Hematopoietic multipotent progenitor cell treated with erythropoietin and hydrocortisone succinate and interleukin-3 and kit ligand, for 15 days (in vitro differentiated cells): ENCODE measurements at places on chromosomes 6 and 20.

DNA sequence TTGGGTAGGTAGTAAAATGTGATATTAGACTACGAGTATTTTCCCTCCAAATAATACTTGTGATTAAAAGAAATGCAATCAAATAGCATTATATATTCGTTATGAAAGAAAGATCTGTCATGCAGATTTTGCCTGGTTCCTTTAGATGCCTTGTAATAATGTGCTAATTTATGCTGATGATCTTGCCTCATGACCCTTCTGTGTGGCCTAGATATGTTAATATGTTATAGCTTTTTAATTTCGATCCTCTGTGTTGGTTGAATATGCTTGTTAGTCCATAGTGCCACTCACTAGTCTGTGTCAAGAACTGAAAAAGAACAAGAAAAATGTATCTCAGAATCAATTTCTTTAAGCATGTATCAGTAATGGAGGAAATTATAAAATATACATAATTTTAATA lies 31.9 kb downstream of the CDKAL1 start:
- DNase-seq: no peak

- no peak for DNase-seq
Observed at GRCh38 chr6:131924881-131925474, 26.2 kb downstream of the CCN2 start.

- no peak for DNase-seq
Observed at GRCh38 chr6:123744840-123745239, 58.8 kb upstream of the NKAIN2 start.

DNA sequence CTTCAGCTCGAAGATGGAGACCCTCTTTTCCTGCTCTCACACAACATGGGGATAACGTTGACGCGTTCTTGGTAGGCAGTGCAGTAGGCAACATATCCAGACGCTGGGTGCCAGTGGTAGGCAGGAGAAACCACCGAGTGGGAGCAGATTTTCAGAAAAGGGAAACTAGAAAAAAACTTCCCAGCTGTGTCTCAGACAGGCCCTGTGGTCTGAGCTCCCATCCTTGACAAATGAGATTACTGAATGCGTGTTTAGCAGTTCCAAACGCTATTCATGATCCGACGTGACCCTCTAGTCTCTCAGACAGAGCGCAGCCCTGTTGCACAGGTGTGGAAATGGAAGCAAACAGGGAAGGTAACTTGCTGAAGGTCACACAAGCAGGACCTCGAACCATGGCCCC lies 83.9 kb upstream of the DUSP22 start:
- no peak for DNase-seq

DNA sequence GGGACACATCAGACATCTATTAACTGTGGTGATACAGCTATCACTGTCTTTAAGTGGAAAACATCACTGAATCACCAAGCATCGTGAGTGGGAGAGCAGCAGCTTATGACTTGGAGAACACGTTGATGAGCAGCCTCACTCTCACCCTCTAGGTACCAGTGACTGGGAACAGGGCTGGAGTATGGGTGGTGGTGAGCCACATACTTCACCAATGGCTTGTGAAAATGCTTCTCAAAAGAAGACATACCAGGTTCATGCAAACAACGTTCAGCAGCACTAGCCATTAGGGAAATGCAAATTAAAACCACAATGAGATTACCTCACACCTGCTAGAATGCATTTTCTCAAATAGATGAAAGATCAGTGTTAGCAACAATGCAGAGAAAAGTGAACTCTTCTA lies 25.3 kb downstream of the SNX5 start:
- no peak for DNase-seq

- DNase-seq: no peak
Observed at GRCh38 chr20:25032478-25033264, 25.3 kb downstream of the ACSS1 start.

GRCh38 chr6:113924312-113924723 lies 46.6 kb downstream of the HDAC2 start:
- DNase-seq: no peak
